Endothelial cell (in vitro differentiated cells): ENCODE measurements at places on chromosomes 1 and 21.

- DNase-seq: no peak
Measured at GRCh38 chr1:245116131-245116530, 38.7 kb upstream of the KIF26B start.

GRCh38 chr1:246760422-246761347 is 36.5 kb downstream of the SCCPDH start:
- no peak for DNase-seq

GRCh38 chr1:212680680-212681389 is 18.8 kb downstream of the BATF3 start:
- no peak for DNase-seq

- no peak for DNase-seq
Measured at GRCh38 chr1:229105822-229106525, 164.9 kb upstream of the RAB4A start.

DNA sequence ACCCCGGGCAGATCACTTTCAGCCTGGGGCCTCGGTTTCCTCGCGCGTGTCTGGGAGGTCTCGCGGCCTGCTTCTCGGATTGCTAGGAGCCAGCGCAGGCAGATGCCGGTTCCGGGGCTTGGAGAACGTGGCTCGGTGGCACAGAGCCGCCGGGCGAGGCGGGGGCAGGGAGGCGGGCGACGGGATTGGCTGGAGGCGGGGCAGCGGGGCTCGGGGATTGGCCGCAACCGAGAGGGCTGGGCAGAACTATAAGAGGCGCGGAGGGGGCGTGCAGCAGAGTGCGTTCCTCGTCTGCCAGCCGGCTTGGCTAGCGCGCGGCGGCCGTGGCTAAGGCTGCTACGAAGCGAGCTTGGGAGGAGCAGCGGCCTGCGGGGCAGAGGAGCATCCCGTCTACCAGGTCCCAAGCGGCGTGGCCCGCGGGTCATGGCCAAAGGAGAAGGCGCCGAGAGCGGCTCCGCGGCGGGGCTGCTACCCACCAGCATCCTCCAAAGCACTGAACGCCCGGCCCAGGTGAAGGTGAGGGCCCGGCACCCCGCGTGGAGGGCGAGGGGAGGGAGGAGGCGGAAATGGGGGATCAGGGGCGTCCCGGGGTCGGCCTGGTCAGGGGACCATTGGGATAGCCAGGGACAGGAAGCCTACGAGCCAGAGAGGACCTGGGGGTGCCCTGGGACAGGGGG is at the start of gene MFSD2A:
Gene MFSD2A, plus strand, starts transcription at position 276 of the 677 bp plus-strand sequence. Its CDS starts 148 bp downstream, at position 424.
- peak; percentile 79 for DNase-seq

DNA sequence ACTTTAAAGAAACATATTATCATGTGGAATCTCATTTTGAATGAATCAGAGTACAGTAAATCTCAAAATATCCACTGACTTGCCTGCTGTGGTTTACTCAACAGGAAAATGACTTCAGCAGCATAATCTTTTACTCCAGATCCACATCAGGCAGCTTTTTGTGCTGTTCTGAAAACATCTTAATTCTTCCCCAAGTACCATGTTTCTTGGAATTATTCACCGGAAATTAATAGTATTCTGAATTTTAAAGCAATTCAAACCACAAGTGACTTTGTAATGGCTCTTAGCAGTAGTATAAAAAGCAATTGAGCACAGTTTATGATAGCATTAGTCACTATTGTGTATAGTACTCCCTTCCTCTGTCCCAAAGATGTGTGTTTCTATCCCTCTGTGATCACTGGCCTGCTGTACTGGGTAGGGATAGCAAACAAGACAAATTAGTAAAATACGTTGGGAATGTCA is 64.2 kb upstream of the ERRFI1 start:
- no peak for DNase-seq

DNA sequence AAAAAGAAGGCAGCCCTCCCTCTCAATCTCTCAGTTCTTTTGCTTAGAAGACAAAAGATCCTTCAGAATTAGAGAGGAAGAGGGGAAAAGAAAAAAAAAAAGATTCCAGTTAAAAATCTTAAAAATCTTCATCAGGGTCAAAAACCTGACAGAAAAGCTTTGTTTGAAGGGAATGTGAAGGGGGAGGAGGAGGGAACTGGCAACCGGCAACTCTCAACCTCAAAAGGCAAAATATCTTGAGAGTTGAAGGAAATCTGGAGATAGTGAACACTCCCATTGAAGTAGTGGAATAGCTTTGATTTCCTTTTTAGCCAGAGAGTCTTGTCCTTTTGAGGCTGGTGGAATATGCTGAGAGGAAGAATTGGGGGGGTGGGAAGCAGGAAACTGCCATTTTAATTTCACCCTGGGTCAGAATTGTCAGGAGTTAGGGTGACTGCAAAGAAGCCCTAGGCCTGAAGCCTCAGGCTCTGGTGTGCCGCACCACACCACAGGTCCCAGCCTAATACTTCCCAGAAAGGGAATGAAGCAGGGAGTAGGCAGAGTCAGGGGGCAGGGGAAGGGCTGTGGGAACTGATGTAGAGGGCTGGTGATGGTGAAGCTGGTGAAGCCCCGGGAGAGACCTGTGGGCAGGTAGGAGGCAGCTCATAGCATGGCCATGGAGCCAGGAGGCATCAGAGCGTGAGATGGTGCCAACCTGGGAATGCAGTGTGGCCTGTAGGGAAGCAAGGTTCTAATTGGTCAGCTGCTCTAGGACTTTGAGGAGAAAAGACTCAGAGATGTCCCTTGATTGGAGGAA is 24.6 kb downstream of the KIRREL1 start:
- no peak for DNase-seq

DNA sequence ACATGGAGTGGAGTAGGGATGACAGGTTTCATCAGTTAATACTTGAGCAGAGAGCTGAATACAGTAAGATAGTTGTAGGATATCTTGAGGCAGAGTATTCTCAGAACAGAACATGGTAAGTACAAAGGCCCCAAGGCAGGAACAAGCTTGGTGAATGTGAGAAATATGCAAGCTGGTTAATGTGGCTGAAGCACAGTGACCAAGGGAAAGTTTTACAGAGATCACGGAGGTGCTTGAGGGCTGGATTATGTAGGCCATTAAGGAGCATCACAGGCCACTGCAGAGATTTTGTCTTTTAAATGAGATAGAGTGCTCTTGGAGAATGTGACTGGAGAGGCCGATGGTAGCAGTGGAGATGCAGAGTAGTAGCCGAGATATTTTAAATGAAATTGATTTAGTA is 54.0 kb upstream of the BOLA1 start:
- DNase-seq: no peak

DNA sequence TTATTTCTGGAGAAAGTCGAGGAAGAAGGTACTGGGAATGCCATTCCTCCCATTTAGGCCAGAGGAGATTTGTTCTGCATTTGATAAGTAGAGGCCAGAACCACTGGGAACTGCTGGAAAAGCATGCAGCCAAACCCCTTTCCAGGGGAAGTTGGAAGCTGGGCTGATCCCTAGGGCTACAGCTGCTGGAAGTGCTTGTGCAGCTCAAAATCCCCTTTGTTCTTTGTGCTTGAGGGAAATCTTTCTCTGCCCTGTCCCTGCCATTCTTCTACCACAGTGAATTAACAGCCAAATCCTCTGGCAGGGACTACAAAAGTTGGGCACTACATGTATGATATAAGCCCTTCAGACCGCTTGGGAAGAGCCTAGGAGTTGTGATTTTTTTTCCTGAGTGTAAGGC is 734.1 kb downstream of the LRRIQ3 start:
- DNase-seq: no peak

- no peak for DNase-seq
Measured at GRCh38 chr1:154418062-154418921, 13.1 kb downstream of the IL6R start.

DNA sequence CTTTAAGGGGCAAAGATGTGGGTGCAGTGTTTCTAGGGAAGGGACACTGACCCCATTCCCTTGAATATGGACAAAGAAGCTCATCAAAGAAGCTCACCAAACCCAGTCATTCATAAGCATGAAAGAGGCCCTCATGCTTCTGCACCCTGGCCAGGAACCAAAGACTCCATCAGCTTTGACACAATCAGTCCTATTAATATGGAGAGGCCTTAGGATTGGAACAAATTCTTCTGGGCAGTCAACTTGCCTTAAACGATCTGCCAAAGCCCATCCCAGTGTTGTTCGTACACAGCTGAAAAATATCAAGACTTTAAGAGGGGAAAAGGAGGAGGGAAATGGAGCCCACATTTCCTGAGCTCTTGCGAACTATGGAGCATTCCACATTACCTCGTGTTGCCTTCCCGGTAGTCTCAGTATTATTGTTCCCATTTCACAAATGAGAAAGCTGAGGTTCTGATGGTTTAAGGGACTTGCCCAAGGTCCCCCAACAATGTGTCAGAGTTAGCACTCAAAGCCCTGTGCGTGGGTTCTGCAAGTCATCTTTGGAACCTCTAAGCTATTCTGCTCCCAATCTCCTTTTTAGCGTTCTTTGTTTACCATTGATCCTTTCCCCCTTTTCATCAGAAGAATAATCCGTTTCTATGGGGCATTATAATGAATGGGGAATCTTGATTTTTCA is 161.9 kb downstream of the ZBTB18 start:
- no peak for DNase-seq

GRCh38 chr1:151984313-151984956 is 9.2 kb downstream of the S100A10 start:
- DNase-seq: no peak

DNA sequence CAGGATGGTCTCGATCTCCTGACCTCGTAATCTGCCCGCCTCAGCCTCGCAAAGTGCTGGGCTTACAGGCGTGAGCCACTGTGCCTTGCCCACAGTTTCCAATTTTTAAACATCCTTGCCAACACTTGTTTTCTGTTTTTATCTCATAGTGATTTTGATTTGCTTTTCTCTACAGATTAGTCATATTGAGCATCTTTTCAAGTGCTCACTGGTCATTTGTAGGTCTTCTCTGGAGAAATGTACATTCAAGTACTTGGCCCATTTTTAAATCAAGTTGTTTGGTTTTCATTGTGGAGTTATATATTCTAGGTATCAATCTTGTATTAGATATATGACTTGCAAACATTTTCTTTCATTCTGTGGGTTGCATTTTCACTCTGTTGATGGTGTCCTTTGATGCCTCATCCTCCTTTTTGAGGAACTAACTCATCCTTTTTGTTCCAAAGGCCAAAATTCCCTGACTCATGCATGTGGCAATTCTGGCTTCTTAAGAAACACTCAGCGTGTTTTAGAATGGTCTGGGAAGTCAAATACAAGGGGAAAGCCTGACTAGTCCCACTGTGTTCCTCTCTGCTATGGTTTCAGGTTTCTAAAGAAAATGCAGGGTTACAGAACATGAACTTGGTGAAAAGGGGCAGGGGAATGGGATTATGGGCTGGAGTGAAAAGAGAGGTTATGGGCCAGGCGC is 37.3 kb downstream of the PTAFR start:
- DNase-seq: no peak

- no peak for DNase-seq
Measured at GRCh38 chr1:94154989-94155388, 34.0 kb upstream of the ABCA4 start.

DNA sequence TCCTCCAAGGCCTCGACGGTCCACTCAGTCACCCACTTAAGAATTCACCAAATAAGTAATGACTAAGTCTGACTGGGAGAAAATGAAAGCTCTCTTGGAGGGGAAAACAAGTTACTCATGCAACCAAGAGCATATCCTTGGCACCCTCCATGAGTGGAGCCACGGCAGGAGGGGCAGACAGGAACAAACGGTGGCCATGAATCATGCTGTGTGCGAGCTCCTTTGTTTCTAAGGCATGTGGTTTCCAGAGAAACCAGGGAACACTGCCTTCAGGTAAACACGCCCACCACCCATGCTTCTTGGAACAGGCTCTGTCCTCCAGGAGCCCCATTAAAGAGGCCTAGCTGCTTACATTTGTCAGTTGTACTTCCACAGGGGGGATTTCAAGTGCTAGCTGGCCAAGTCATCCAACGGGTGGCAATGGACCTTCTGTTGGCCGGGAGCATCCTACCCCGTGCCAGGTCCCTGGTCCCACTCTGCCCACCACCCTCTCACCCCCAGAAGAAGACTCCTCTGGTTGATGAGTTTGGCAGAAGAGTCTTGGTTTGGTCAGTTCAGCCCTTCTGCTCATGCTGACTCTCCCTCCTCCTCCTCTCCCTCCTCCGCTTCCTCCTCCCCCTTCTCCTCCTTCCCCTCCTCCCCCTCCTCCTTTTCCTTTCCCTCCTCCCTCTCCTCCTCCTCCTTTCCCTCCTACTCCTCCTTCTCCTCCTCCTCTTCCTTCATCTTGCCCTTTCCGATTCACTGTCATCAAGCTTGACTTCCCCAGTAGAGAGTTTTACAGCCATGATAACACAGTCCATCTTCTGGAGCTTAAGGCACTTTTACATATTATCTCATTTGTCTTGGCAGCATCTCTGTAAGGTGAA is 107.6 kb downstream of the CCDC185 start:
- DNase-seq: no peak

DNA sequence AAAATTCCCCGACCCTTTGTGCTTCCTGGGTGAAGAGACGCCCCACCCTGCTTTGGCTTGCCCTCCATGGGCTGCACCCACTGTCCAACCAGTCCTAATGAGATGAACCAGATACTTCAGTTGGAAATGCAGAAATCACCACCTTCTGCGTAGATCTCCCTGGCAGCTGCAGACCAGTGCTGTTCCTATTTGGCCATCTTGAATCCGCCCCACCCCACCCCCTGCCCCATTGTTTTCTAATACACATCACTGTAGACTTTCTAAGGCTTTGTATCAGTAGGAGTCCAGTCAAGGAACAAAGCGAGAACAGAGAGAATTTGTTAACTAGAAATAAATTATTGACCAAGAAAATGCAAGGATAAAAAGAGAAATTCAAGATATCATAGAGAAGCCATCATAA is 178.2 kb downstream of the KCNK2 start:
- DNase-seq: no peak

DNA sequence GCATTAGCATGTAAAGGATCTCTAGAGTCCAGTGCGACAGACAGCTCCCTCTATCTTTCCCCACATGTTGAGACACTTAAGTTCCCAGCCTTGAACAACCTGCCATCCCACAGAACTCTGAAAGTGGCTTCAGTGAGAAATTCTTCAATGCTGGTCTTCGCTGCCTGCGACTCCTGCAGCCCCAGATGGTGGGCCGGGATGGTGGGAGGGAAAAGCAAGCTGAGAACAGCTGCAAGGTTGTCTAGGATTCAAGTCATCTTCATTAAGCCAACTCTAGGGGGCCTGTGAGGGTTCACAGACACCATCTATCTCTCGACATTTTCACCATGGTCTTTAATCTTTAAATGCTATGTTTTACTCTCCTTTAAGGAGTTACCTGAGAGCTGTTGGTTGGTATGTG is 185.5 kb upstream of the C1orf174 start:
- DNase-seq: no peak

GRCh38 chr1:9922342-9922741 is 12.3 kb upstream of the CTNNBIP1 start:
- DNase-seq: no peak

GRCh38 chr1:160646711-160647328 is at the start of gene SLAMF1:
Gene SLAMF1 (minus strand): TSS chr1:160647044. CDS start chr1:160646945, 99 bp downstream.
- no peak for DNase-seq

GRCh38 chr1:219931033-219931432 is 2.7 kb upstream of the SLC30A10 start:
- no peak for DNase-seq

- no peak for DNase-seq
Measured at GRCh38 chr1:211601982-211602670, 23.2 kb upstream of the SLC30A1 start.

DNA sequence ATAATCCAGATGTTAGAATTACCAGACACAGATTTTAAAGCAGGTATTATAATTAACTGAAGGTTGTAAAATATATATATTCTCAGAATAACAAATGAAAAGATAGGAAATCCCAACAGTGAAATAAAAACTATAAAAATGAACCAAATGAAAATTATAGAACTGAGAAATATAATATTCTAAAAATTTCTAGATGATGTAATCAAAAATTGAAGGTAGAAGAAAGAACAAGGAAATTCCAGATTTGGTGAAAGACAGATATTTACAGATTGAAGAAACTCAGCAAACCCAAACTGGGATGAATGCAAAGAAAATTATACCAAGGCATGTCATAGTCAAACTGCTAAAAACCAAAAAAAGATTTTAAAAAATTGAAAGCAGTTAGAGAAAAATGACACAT is 729.4 kb downstream of the MATN1 start:
- DNase-seq: no peak
